Activated naive CD4-positive, alpha-beta T cell treated with anti-CD3 and anti-CD28 coated beads, Interleukin-2, amount 10 ng/mL, durations not matched to agents 7 days and 5 days (primary cell): ENCODE measurements at places on chromosomes 6 and 20.
A peak's percentile ranks its signal among the peaks of the same experiment; 100 is the strongest.

GRCh38 chr20:49868538-49868937, 46.8 kb downstream of the SPATA2 start:
- H3K27ac ChIP-seq: no peak overlapping the region
- H3K27me3 ChIP-seq: no peaks in the 10 kb centered on the region
- H3K36me3 ChIP-seq: peaks cover 43% of the 10 kb centered on the region
- no peak overlapping the region for H3K4me3 ChIP-seq
- DNase-seq: no peak

DNA sequence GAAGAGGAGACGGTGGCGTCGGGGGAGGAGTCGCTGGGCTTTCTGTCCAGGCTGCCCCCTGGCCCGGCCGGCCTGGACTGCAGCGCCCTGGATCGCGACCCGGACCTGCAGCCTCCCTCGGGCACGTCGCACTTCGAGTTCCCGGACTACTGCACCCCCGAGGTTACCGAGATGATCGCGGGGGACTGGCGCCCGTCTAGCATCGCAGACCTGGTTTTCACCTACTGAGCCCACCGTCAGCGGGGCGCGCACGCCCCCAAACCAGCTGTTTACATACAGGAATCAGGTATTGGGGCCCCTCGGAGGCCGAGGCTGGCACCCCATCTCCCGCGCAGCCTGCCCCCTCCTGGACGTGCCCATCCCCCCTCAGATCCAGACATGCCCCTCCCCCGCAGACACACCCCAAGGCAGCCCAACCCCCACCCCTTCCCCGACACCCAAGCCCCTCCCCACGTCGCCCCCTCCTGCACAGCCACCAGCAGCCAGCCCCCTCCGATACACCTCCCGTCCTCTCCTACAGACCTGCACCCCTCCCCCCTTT, 1.4 kb downstream of the SOX12 start:
- H3K36me3 ChIP-seq: peaks cover 2% of the 10 kb centered on the region
- H3K4me1 ChIP-seq: peaks cover 45% of the 10 kb centered on the region
- H3K4me3 ChIP-seq: peak overlapping the region; percentile 64
- H3K27ac ChIP-seq: peak overlapping the region; percentile 60
- DNase-seq: no peak

- DNase-seq: no peak
- no peaks in the 10 kb centered on the region for H3K36me3 ChIP-seq
- H3K27ac ChIP-seq: no peak overlapping the region
- H3K4me3 ChIP-seq: no peak overlapping the region
- peaks cover 51% of the 10 kb centered on the region for H3K27me3 ChIP-seq
- no peaks in the 10 kb centered on the region for H3K4me1 ChIP-seq
Measured at GRCh38 chr20:58864346-58864745, 11.8 kb downstream of the GNAS start.

DNA sequence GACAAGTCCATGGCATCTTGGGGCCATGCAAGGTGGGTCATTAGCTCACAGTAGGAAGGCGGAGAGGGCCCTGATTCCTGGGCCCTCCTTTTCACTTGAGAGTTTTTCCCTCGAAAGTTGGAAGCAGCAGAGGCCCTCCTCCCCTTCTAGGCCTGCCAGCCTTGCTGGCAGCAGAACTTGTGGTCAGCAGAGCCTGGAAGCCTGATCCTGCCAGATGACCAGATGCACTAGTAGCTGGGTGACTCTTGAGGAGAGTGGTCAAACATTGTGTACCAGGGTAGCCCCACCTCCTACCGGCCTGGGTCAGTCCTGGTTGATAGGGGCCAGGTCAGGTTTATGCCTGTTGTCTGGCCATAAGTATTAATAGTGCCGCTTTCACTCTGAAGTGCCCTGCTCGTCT, 3.8 kb upstream of the HMGA1 start:
- peaks cover 16% of the 10 kb centered on the region for H3K4me1 ChIP-seq
- H3K27me3 ChIP-seq: no peaks in the 10 kb centered on the region
- H3K36me3 ChIP-seq: no peaks in the 10 kb centered on the region
- no peak for DNase-seq

GRCh38 chr6:139628270-139628669, 253.8 kb upstream of the CITED2 start:
- no peak overlapping the region for H3K27ac ChIP-seq
- no peak for DNase-seq
- no peak overlapping the region for H3K4me3 ChIP-seq
- H3K36me3 ChIP-seq: no peaks in the 10 kb centered on the region
- no peaks in the 10 kb centered on the region for H3K4me1 ChIP-seq

- peaks cover 50% of the 10 kb centered on the region for H3K36me3 ChIP-seq
- no peaks in the 10 kb centered on the region for H3K27me3 ChIP-seq
- H3K4me3 ChIP-seq: no peak overlapping the region
- H3K4me1 ChIP-seq: no peaks in the 10 kb centered on the region
- H3K27ac ChIP-seq: no peak overlapping the region
Measured at GRCh38 chr6:44428682-44429081, 41.2 kb downstream of the CDC5L start.

DNA sequence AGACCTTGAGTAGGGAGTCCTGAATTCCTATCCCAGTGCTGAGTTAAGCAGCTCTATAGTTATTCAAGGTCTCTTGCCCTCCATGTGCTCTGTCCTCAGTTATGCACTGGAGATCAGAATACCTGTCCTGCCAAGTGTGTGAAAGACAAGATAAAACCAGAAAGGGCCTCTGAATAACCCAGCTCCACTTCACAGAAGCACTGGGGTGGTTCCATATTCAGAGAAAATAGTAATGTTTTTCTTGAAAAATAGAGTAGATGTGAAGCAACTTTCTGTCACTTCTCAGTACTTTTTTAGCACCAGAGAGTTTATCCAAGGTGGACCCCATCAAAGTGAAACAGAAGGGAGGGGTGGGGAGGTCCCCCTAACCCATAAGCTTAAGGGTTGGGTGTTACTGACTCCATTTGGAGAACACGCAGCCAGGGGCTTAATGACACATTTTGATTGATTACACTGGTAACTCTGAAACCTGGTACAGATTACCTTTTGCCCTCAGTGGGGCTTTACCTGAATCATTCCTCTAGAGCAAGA, 509.8 kb upstream of the JARID2 start:
- no peak overlapping the region for H3K27ac ChIP-seq
- no peak for DNase-seq
- H3K36me3 ChIP-seq: peaks cover 7% of the 10 kb centered on the region
- peaks cover 71% of the 10 kb centered on the region for H3K4me1 ChIP-seq
- no peak overlapping the region for H3K4me3 ChIP-seq
- H3K27me3 ChIP-seq: no peaks in the 10 kb centered on the region

DNA sequence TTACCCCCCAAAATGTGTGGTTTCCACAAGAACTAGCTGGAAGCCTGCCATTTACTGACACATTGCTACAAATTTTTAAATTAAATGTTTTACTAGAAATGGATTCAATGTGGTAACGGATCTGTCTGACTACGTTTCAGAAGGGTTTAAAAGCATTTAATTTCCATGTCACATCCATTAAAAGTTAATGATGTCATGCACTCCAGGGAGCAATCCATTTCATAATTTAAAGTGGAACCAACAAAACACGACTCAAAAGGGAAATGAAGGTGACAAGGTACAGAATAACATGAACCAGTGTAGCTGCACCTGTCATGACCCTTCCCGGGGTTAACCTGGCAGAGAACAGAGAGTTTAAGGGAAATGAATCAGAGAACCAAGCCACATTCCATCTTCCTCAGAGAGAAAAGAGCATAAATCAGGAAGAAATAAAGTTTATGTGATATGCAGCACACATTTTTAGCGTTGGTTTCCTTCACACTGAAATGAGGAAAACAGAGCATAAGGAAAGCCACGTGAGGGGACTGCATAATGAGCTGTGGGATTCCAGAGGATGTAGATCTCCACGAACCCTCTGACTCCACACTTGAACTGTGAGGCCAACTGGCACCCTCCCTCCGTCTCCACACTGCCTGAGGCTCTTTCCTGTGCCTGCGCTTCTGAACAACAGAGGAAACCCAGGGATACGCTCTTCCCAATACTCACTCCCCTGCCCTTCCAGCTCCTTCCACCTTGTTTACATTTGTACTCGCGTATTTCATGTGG, 170.3 kb upstream of the AHI1 start:
- H3K27ac ChIP-seq: no peak overlapping the region
- peaks cover 5% of the 10 kb centered on the region for H3K4me1 ChIP-seq
- peaks cover 18% of the 10 kb centered on the region for H3K27me3 ChIP-seq
- H3K36me3 ChIP-seq: no peaks in the 10 kb centered on the region
- no peak for DNase-seq

DNA sequence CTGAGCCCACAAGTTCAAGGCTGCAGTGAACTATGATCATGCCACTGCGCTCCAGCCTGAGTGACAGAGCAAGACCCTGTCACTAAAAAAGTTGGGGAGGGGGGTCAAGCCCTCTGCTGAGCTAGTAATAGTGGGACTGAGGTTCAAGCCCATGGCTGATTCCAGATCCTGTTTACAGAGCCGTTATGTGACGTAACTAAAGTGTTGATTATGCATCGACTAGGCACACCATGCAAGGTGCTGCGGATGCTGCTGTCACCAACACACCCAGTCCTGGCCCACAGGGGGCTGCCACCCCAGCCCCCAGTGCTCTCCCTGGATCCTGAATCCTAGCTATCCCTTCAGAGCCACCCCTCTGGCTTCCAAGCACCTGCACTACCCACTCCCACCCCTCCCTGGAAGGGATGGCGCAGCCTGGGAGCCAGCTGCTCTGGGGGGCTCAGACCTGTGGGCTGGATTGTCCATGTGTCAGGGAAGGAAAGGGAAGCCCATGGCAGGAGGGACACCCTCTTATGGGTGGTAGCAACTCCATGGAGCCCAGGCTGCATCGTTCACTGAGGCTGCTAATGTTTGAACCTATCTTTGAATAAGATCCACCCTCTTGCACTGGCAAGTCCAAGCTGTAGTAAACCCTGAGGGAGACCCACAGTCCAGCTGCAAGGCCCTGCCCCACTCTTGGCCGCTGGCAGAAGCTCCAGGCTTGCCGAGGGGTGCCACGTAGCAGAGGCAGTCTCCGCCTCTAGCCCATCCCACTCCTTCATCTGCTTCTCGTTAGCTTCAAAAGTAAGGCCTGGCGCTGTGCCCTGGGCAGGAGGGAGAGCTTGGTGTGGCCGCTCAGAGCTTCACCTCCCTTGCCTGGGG, 95.0 kb downstream of the SNX5 start:
- peaks cover 17% of the 10 kb centered on the region for H3K4me1 ChIP-seq
- H3K36me3 ChIP-seq: peaks cover 2% of the 10 kb centered on the region
- no peak for DNase-seq
- H3K4me3 ChIP-seq: no peak overlapping the region
- H3K27me3 ChIP-seq: peaks cover 40% of the 10 kb centered on the region

GRCh38 chr6:38876475-38876874, 161.4 kb downstream of the DNAH8 start:
- no peaks in the 10 kb centered on the region for H3K27me3 ChIP-seq
- H3K36me3 ChIP-seq: no peaks in the 10 kb centered on the region
- H3K4me1 ChIP-seq: peaks cover 21% of the 10 kb centered on the region
- H3K27ac ChIP-seq: peak overlapping the region; percentile 11
- DNase-seq: peak; percentile 62

DNA sequence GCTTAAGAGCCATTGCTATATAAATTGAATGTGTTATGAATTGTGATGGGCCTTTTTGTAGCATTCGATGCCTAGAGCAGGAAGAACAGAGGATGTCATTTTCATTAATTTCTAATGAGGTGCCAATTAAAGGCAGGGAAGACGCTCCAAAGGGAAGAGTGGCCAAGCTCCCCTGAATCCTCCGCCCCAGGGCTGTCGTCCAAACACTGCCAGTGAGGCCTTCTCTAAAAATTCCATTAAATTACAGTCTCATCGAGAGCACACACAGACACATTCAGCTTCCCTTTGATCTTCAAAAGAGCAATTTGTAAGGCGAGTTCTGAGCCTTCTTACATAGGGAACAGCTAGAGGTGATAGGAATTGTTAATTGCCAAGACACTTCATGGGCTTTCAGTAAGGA, 300.0 kb downstream of the ZFAND3 start:
- no peaks in the 10 kb centered on the region for H3K27me3 ChIP-seq
- no peaks in the 10 kb centered on the region for H3K4me1 ChIP-seq
- H3K27ac ChIP-seq: no peak overlapping the region

- H3K27me3 ChIP-seq: no peaks in the 10 kb centered on the region
- H3K36me3 ChIP-seq: no peaks in the 10 kb centered on the region
- no peaks in the 10 kb centered on the region for H3K4me1 ChIP-seq
- no peak overlapping the region for H3K4me3 ChIP-seq
Measured at GRCh38 chr6:22447249-22448196, 121.8 kb upstream of the HDGFL1 start.

DNA sequence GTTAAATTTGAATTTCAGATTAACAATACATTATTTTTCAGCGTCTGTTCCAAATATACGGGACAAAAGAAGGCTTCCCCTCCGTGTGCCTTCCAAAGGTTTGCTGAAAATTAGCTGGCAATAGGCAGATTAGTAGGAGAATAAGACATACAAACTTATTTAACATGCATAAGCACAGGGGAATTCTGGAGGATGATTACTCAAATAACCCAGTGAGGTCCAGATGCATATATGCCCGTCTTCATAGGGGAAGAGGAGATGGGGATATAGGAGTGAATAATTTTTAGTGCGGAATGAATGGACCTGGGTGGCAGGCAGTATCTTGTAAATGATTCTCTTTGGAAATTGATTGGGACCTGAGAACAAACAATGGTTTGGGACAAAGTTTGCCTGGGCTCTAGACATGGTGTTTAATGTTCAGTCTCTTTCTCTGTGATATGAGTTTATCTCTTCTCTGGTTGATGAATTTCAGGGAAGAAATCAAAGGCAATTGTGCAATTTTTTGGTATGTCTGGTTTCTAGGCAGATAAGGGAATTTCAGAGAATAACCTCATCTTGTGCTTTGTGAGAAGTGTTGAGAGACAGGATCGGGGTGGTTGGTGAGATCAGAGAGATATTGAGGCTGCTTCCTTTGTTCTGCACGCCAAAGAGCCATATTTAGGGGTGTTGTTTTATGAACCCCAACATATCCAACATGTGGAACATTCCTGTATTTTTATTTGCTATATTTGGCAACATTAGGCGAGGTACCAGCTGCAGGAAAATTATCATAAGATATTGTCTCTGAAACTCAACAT, 63.7 kb downstream of the MKKS start:
- no peak overlapping the region for H3K4me3 ChIP-seq
- DNase-seq: no peak
- H3K27me3 ChIP-seq: peaks cover 10% of the 10 kb centered on the region
